ENCODE measurements at places on chromosomes 3 and 15.

DNA sequence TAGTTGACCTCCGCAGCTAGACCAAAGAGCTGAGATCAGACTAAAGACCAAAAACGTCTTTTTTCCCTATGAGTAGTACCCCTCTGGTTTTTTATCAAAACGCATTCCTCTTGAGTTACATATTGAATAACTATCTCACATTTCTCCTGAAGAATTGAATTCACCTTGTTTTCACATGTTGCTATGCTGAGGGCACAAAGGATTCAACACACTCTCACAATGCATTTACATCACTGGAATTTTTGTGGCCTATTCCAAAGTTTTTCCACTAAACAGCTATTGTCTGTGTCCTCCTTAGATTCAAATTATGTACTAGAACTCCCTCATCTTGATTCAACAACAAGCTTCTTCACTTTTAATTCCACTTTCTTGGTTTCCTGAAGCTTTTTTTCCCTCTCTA is 112.5 kb downstream of the RSL24D1 start:
- no peak for DNase-seq

DNA sequence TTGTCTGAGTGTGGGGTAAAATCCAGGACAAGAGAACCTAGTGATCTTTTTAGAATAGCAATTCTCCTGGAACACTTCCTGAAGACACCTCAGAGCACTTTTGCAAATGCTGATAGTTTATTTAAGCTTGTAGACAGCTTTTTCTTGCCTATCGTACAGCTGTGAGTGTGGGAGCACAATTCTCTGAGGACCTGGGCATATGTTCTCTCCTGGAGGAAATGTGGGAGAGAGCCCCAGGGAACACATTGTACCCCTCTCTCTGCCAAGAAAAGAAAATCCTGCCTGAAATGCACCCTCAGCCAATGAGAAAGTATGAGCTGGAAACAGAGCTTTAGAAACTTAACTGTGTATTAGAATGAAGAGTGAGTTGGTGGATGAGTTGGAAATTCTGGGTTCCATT is 308.3 kb upstream of the SEMA6D start:
- DNase-seq: no peak

DNA sequence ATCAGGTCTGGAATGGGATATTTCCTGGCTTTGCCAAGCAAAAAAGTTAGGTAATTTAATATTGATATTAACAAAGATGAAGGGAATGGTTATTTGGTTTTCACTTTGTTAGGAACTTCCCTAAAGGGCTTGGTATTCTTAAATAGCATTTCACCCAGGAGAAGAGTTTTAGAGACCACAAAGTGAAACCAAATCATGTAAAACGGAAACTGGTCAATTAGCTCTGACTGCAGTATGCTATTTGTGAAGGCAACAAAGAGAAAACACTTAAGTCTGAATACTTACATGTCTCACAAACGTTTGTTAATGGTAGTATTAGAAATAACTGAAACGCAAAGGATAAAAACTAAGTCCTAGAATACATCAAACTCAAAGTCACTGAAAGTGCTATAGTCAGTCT is 32.4 kb upstream of the SETMAR start:
- no peak for DNase-seq

DNA sequence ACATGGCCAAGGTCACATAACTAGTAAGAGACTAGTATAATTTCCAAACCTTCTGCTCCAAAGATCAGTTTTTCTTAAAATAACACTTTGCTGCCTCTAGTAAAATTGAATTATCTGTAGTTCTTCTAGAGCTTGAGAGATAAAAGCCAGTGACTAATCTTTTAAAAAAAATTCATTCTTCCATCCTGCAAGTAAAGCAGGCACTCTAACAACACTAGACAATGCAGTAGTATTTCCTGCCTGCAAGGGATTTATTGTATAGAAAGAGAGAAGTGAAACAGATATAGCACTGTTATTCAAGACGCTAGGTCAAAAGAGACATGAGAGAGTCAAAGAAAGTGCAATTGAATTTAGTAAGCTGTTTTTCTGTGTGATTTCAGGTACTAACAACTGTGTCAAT is 159.5 kb upstream of the TBC1D5 start:
- DNase-seq: no peak

DNA sequence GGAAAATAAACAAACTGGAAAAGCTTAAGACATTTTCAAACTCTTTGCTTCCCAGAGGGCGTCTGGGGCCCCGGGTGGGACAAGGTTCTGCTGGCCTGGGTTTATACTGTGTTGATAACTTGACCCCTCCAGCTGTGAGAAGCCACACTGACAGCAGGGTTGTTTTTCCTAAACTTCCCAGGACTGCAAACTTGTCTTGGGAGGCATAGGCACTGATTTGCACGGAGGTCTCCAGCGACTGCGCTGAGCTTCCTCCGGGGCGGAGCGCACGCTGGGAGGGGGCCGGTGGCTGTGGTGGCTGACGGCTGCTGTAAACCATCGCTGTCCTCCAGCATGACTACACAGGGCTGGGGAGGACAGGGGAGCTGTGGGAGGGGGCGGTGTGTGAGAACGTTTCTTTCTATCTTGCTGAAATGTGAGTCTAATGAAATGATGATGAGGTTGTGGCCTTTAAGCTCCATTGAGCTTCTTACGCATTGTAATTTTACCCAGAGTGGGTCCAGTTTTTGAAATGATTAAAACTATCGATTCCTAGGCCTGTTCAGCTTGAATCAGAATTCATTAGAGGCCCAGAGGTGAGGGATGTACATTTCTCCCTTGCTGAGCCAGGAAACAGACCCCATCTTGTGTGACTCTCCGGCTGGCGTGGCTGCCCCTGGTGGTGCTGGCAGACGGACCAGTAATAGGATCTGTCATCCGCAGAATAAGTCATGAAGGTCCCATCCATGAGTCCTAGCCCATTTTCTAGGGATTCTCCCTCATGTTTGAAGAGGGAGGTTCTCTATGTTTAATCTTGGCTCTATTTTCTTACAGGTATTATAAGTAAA is 40.5 kb upstream of the VPS8 start:
- DNase-seq: no peak

GRCh38 chr3:55902221-55902900 is 415.3 kb upstream of the WNT5A start:
- DNase-seq: no peak

- DNase-seq: no peak
Measured at GRCh38 chr3:62823461-62824050, 51.7 kb downstream of the CADPS start.

DNA sequence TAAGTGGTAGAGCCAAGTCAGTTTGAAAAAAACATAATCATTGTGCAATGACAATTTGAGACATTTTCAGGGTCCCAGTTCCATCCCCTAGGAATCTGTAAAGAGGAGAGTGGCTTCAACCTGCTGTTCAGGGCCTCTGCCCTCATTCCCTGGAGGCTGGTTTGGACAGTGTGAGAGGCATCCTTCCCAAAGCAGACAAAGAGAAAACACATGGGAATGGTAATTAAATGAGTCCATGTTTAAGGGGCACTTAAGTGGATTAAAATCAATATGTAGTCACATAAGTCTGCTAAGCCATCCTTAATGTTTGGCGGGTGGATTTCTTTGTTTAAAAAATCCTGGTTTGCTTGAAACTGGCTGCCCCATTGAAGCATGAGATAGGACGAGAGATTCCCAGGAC is 146.3 kb upstream of the CTDSPL start:
- DNase-seq: no peak

DNA sequence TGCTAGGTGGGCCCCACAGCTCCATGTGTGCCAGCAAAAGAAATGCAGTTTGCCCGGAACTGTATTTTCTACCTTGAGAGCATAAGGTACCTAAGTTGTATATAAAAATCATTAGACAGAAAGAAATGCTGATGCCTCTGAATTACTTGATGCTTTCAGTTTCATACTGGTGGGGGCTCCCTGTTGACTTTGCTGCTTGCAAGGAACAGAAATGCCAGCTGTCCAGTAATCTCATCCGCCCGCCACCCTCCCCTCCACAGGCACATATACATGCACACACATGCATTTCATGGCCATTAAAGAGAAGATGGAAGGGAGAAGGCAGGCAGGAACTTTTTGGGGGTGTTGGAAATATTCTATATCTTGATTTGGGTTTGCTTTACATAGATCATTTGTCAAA is 38.4 kb downstream of the LIMD1 start:
- DNase-seq: no peak

Data from DMS79 (cell line).